Stimulated activated CD8-positive, alpha-beta memory T cell treated with anti-CD3 and anti-CD28 coated beads, Interleukin-2, amount 100 ng/mL, for 48 hours (primary cell): ENCODE measurements at places on chromosomes 7 and 10.

- no peak for DNase-seq
Observed at GRCh38 chr7:44104860-44105771, 971 bp downstream of the AEBP1 start.

GRCh38 chr10:131162211-131162610 lies 149.3 kb downstream of the TCERG1L start:
- DNase-seq: no peak

DNA sequence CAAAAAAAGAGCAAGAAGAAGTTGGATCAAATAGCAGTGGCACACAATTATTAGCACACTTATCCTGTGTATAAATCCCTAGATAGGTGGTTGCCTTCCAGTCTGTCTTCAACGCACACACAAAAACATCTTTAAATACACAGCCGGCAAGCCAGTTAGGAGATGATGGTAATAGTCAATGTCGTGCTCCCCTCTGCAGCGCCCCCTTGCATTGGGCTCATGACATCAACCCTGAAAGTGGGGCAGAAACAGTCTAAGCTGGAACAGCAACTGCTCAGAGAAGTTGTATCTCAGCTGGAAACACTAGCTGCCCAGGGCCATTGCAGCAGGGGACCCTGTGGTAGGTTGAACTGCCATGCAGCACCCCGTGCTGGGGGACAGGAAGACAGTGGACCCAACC lies 179.5 kb upstream of the YAE1 start:
- DNase-seq: no peak

DNA sequence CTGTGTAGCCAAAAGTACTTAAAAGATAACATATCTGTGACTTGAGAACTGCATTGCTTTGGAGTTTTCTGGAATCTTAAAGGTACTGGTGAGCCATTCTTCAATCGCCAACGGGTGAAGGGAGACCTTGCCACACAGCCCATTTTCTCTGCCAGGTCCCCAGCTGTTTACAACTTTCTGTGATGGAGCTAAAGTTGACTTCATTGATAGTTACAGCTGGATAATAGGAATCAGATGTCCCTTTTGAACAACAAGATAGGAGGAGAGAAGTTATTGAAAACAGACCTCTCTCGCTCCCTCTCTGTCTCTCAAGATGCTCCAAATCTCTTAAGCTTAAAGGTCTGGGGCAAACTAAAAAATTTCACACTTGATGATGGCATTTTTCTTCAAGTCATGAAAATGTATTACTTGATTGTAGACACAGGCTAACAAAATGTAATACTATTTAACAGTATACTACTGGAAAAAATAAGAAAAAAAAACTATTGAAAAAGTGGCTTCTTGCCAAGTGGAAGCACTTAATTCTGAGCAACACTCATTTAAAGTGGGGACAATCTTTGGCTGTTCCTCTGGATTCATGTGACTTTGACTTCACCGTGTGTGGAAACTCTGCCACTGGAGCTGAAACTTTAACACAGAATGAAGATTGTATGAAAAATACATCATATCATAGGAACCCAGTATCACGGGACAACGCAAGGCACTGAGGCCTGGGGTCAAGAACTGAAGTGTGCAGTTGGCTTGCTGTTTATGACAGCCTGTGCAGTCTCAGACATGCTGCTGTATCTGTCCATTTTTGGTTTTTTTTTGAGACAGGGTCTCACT lies 78.4 kb upstream of the AFAP1L2 start:
- DNase-seq: no peak

GRCh38 chr7:133349101-133349500 lies 96.2 kb downstream of the EXOC4 start:
- DNase-seq: no peak

GRCh38 chr7:41118486-41118885 lies 584.4 kb downstream of the INHBA start:
- no peak for DNase-seq

DNA sequence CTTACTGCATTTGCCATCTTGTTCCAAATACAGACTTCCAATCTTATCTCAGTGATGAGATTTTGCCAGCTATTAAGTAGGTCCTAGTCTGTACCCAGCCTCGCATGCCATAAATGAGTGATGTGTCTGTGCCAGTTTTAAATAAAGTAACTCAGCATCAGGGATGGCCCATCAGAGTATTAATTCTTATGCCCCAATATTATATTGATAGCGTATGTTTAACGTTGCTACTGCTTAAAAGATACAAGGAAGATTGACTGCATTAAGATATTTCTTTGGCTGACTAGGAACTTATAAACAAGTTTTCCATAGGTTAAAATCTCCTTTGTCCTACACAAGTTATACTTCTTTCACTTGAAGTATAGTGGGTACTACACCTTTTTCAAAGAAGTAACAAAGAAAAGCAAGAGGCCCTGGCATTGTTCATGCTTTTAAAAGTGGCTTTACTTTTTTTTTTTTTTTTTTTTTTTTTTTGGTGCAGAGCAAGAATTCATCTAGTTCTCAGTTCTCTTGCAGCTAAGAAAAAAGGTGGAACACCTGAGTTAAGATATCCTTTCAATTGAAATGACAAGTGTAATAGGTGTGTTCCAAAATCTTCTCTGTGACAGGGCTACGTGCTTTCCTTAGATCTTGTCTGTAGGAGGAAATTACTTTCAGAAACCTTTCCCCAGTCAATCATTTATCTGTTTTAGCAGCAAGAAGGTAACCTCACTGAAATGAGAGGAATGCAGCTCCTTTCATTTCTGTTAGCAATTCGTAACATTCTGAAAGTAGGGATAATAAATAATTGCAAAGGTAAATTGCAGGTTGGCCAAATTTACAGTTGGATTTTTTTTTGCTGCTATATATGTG lies 245.0 kb downstream of the CELF2 start:
- DNase-seq: no peak

- DNase-seq: no peak
Observed at GRCh38 chr7:126398285-126398684, 854.5 kb downstream of the GRM8 start.
